ENCODE measurements at places on chromosomes 2 and 18.

- peak; percentile 37 for DNase-seq
Observed at GRCh38 chr18:12658426-12659138, 675 bp upstream of the SPIRE1 start.

DNA sequence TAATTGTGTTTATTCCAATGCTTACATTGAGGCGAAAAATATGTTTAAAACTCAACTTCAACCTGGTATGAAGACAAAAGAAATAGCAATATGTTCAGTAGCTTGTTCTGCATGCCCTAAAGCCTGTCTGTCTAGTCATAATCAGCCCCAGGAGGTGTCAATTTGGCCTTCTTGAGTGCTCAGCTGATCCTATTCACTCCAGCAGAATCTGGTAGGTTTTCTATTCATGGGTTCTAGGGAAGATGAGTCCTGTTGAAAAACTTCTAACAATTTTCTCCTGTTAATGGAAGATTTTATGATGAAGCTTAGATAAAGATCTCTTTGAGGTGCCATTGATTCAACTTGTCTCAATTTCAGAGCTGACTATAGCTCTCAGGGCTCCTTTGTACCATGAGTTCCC lies 402.0 kb upstream of the UBE2E3 start:
- no peak for DNase-seq

DNA sequence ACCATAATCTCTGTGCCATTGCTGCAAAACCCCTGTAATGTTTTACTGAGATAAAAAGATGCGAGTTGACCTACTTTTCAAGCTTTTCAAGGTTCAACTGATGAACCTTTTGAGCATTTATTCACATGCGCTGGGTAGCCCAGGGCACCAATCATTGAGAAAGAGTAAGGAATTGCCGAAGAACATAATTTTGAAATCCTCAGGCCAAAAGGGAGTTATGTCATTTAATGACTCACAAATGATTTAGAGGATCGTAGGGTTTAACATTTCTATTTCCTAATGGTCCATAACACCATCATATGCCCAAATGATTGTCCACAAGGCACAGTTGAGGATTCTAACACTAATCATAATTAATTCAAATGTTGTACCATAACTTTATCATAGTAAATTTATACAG lies 20.2 kb upstream of the DLX1 start:
- no peak for DNase-seq

DNA sequence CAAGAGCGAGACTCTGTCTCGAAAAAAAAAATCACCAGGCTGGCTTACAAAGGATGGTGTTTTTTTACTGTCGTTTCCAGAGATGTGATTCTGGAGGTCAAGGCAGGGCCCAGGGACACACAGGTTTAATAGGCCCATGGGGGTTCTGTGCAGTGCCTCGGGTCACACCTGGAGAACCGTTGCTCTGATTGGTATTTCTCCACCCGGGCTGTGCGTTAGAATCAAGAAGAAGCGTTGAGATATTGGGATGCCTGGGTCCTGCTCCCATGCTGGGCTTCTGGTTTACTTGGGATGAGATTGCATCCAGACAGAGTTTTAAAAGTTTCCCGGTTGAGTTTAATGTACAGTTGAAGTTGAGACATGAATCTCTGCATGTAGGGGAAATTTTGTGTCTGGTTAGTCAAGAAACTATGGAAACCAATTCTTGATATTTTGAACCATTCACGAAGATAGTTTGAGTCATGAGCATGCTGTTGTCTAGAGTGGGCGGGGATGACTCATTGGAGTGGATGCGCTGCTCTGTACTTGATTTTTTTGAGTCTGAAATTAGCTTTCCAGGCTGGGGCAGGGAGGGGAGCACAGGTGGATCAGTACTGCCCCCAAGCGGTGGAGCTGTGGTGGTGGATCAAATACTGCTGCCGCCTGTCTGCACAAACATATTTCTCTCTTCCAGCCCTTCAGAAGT lies 50.1 kb downstream of the GREB1 start:
- DNase-seq = peak; percentile 83

DNA sequence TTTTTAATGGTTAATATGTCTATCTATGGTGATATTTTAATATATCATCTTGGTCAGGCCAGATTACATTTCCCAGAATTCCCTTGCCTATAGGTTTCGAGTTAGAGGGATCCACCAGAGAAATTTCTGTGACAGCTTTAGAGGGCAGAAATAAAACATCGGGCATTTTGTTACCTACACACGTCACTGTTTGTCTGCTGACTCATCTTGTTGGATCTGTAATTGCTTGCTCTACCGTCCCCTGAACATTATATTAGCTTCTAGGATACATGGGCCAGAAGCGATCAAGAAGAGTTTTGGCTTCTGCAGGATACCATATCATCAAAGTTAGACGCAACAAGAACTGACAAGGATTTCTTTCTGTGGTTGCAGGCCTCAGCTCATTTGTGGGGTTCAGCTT lies 795.8 kb upstream of the GCFC2 start:
- DNase-seq = no peak

DNA sequence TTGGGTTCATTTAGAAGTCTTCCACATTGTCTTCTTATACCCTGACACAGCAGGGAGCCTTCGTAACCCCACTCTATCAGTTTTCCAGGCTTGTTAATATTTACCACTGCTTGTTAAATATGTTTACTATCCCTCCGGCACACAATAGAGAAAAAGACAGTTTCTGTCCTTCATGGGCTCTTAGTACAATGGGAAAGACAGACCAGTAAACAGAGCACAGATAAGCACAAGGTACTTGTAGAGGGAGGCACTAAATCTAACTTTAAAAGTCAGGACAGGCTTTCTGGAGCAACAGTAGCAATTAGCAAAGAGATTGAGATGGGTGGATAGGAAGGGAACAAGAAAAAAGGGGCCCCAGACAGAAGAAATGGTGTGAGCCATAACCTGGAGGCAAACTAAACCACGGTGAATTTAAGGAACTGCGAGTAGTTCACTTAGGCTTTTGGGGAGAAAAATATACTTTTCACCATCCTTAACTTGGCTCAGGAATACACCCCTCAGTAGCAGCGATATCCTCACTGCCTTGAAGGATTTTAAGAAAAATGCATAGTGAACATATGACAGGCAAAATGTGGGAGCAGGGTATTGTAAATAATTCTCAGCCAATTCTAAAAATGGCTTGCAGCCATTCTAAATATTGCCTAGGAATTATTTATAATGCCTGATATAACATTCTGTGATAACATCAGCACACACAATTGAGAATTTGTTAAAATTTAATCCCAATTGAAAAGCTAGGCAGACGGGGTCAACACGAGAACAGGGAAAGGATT lies 383.7 kb downstream of the CDH2 start:
- DNase-seq = no peak

- no peak for DNase-seq
Observed at GRCh38 chr18:55097456-55098170, 138.4 kb upstream of the CCDC68 start.

DNA sequence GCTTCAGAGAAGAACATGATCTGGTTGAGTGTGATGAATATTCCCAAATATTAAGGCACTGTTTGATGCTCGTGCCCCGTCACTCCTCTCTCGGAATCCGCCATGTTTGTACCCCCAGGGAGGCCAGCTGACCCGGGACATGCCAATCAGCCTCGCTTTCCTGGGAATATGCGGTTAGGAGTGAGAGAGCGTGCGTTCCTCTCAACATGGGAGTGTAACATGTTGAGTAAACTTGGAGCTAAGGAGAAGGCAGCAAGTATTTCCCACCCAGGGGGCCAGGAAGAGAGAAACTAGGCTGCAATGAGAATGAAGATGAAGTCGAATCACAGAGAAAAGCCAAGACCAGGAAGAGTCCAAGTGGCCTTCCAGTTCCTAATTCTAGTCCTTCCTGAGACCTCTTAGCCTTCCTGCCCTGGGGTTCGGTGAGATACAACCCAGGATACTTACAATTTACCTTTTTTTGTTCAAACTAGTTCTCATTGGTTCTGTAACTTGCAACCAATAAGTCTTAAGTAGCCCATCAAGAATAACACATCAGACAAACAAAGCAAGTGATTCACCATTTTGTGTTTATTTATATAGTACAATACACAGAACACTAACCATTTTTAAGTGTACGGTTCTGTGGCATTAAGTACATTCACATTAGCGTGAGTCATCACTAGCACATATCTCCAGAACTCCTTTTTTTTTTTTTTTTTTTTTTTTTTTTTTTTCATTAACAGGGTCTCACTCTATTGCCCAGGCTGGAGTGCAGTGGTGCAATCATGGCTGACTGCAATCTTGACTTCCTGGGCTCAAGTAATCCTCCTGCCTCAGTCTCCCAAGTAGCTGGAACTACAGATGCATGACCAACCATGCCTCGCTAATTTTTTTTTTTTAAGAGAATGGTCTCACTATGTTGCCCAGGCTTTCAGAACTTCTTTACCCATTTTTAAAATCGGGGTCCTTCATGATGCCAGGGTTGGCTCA lies 36.4 kb upstream of the SLC1A4 start:
- DNase-seq = no peak

GRCh38 chr2:232528746-232529460 lies 2.9 kb downstream of the CHRND start:
- no peak for DNase-seq

- no peak for DNase-seq
Observed at GRCh38 chr2:20025065-20025786, 12.8 kb upstream of the MATN3 start.

DNA sequence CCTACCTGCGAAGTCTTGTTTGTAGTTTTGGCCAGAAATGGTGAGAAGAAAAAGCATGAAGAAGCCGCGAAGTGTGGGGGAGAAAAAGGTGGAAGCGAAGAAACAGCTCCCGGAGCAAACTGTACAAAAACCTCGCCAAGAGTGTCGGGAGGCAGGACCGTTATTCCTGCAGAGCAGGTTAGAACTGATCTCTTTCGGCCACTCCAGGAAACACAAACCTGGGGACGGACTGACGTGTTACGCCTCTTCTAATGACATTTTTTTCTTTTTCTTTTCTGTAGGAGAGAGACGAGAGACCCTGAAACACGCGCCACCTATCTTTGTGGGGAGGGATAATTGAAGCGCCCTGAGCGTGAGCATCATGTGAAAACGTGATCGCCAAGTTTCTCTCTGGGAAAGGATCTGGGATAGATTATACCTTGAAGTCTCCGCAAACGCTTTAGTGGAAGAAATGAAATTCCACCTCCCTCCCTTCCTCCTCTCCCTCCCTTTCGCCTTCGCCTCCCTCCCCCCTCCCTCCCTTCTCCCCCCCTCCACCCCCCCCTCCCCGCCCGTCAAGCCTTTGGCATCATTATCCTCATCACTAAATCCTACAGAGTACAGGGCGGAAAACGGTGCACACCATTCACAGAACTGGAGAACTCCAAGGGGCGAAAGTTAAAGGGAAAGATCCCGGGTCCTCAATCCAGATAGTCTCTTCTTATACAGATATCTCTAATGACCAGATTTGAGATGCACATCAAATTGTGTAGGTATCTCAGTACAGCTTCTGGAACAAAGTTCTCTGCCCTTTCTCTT lies at the start of gene ZEB2:
Gene ZEB2, minus strand, starts transcription at position 186 of the 798 bp plus-strand sequence. CDS start 2,769 bp downstream, outside the sequence.
- peak; percentile 11 for DNase-seq

DNA sequence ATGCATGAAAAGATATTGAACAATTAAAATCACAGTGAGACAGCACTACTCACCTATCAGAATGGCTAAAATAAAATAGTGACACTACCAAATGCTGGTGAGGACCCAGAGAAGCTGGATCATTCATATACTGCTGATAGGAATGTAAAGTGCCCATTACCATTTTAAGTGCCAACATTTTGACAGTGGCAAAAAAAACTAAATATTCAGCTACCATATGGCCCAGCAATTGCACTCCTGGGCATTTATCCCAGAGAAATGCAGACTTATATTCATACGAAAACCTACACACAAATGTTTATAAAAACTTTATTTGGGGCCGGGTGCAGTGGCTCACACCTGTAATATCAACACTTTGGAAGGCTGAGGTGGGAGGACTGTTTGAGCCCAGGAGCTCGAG lies 47.6 kb downstream of the FBXO36 start:
- no peak for DNase-seq

DNA sequence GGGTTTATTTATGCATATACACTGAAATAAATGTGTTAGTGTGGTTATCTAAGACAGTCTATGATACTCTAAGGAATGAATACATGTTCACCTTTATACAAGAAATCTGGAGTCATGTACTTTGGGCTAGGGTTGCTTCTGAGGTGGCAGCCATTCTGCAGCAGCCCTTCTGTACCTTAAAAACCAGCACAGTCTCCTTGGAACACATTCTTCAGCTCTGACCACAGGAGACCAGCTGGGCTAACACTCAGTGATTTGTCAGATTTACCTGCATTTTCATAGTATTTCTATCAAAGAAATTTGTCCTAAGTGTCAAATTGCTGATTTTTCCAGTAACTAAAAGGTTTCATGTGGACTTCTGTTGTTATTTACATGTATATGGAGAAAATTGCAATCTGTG lies 167.7 kb downstream of the CAMKMT start:
- DNase-seq = no peak

DNA sequence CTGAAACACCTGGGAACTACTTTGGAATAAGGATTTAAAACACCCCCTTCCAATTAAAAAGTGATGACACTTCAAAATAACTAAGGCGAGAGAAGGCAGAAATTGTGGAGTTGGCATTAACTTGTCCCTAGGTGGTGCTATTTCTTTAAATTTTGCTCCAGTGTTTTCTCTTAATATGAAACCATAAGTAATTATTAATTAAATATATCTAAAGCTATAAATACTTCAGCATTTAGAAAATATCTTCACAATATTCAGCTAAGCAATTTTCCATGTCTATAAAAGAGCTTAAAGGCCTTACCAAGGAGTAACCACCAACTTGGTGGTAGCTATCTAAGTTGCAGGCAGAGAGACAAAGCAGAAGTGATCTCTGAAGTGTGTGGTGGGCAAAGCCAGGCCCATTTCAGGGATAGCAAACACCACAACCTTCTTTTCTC lies 186.8 kb upstream of the PGAP1 start:
- DNase-seq = peak; percentile 41

DNA sequence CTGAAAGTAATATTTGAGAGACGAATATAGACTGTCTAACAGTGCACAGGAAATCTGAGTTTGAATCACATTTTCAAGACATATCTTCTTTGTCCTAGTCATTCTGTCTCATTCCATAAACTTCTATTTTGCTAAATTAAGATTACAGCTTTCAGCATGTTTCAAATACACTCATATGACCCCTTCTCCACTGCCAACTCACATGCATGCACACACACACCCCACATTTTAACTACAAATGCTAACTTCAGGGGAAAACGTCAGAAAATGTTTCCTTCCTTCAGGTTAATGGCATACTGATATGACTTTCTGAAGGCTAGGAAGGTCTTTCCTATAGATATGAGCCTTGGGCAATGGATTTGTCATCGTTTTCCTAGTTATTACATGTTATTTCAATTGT lies 373.7 kb downstream of the RBM43 start:
- DNase-seq = no peak

GRCh38 chr2:36060133-36060532 lies 295.4 kb upstream of the CRIM1 start:
- DNase-seq = no peak

- DNase-seq = no peak
Observed at GRCh38 chr18:79866889-79867574, 69.3 kb downstream of the KCNG2 start.

DNA sequence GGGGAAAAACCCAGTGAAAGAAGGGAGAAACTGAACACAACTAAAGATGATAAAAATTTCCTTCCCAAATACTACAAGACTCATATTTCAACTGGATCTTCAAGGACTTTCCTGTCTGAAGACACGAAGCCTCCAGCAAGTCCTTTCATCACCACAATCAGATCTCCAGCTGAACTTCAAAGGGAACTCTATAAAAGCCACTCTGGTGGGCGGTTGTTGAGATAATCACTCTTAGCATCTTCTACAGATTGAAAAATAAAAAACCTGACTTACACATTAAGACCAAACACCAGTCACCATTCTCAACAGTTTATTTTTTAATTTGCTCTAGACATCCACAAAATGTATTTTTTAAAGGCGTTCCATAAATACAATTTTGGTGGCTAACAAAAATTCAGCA lies 4.4 kb downstream of the REV1 start:
- DNase-seq = no peak

All from GM12865 (cell line).